ENCODE measurements at places on chromosomes 1 and 21.

DNA sequence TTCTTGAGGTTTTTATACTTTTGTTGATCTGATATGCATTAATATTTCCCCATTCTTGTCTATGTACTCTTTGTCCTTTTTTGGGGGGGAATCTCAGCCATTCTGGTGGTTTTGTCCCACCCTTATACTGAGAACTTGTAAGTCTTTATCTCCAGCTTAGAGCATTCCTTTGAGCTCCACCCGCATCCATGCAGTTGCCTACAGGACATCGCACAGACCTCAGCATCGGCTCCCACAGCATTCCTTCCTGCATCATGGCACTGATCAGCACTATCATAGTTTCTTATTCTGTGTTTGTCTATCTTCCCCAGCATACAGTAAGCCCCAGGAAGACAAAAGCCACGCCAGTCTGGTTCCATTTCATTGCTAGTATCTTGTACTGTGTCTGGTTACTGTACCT, 33.0 kb downstream of the HHAT start:
- DNase-seq: no peak

GRCh38 chr1:24737368-24738117, 7.7 kb upstream of the CLIC4 start:
- DNase-seq: no peak

GRCh38 chr1:43518935-43519686, 11.6 kb upstream of the PTPRF start:
- no peak for DNase-seq

DNA sequence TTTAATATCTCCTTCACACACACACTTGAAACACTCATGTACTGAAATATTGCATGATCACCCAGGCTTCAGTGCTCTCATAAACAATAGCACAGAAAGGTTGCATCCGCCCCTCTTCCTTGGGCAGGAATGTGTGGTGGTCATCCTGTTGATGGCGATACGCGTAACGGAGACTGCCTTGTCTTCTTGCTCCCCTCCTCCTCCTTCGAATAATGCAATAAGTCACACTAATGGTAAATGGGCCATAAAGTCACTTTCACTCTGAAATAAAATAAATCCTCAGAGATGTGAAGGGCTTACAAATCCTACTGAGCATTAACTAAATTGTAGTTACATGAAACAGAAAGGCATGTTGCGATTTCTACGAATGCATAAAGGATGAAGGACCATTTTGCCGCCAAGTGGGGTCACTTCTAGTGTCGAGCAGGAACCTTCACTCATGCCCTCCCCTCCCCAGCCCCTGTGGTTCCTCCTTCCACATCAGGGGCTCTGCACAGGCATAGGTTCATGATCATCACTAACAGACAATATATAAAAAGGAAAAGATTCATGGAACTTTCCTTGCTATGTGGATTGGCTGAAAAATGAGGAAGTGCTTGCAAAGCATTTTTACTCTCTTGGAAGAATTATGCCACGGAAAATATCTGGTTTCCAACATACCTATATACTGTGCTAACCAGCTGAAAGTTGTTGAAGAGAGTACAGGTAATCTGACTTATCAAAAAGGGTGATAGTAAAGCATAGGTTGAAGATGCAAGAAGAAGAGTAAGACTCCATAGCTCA, 1.2 kb upstream of the PGBD5 start:
- DNase-seq: no peak

- no peak for DNase-seq
Observed at GRCh38 chr1:116966791-116967190, 34.8 kb upstream of the CD101 start.

DNA sequence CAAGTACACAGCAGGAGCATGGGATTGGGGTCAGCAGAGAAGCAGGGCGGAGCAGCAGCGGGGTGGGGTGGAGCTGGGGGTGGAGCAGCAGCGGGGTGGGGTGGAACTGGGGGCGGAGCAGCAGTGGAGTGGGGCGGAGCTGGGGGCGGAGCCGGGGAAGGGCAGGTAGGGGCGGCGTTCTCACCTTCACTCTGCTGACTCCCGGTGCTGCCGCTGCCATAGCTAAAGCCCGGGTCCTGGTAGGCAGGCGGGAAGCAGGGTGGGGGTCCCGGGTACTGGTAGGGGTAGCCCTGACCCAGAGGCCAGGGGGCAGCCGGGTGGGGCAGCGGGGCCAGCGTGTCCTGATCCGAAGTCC, 6.7 kb downstream of the TAS1R3 start:
- DNase-seq: no peak

DNA sequence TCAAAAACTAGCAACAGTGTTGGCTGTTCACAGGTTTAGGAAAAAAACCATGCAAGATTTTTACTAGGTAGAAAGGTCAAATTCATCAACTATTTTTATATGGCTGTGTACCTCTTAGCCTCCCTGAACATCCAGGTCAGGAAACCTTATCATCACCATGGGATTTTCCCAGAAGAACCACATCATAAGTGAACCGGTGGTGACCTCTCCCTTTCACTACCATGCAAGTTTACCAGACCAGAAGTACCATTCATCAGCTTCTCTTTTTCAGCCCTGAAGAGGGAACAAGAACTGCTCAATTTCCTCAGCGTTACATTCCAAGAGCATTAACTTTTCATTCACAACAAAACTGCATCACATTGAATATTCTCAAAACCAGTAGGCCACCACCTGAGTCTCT, 5.9 kb downstream of the SSBP3 start:
- no peak for DNase-seq

DNA sequence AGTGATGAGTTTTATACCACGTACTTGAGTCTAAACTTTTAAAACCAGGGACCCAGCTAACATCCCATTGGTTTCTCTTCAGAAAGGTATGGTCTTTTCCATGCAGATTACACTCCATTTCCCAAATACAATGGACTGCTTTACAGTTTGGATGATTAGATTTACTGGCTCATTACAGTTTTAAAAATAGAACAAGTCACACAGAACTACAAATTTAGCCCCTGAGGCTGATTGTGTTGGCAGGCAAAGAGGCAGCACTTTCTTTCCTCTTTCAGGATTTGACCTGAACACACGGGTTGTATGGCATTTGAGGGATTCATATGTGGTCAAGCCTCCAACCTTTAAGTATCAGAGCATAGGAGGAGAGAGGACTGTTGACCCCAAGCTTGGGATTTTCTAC, 21.8 kb upstream of the VTCN1 start:
- no peak for DNase-seq

DNA sequence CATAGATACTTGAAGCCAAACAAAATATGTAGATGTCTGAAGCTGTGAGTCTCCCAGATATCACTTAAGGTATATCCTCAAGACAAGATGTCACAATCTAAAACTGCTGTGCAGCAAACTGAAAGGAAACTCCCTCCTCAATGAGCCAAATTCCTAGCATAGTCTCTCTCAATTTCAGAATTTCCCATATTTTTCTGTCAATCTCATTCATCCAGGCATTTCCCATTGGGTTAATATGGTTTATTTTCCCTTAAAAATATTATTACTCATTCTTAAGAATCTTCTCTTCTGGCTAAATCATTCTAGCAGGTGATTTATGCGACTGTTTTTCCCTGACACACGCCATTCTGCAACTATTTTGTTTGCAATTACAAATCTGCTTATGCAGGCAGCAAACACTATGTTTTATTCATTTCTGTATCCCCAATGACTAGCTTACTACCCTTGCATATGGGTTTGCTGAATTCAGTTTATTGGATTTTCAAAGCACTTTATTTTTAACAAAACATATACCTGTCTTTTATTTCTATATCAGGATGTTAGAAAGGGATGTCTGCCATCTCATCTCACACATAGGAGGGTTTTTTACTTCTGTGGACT, 69.9 kb downstream of the TNFSF4 start:
- no peak for DNase-seq

GRCh38 chr1:230052018-230052417, 15.0 kb upstream of the GALNT2 start:
- DNase-seq: no peak

GRCh38 chr1:50378770-50379169, 44.5 kb downstream of the DMRTA2 start:
- DNase-seq: no peak

GRCh38 chr1:173887627-173888026, 19.4 kb downstream of the ZBTB37 start:
- no peak for DNase-seq

DNA sequence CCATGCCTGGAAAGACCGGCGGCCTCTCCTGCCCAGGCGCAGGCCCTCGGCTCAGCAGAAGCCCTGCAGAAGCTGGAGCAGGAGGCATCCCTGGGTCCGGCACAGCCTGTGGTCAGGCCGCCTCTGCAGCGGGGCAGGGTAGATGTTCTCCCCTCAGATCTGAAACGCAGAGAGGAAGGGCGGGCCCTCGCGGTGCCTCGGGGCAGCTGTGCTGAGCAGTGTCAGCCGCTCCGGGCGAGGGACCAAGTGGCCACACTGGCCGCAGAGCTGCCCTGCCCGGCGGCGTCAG, 175.3 kb upstream of the ARHGEF16 start:
- no peak for DNase-seq

DNA sequence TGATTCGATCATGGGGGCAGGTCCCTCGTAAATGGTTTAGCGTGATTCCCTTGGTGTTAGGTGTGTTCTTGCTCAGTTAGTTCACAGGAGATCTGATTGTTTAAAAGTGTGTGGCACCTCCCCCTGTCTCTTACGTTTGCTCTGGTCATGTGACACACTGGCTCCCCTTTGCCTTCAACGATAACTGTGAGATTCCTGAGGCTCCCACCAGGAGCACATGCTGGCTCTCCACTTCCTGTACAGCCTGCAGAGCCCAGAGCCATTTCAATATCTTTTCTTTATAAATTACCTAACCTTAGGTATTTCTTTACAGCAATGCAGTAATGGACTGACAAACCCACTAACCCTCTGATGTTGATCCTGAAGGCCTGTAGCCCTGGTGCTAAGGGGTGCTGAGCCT, 141.9 kb downstream of the FCRL5 start:
- DNase-seq: no peak

DNA sequence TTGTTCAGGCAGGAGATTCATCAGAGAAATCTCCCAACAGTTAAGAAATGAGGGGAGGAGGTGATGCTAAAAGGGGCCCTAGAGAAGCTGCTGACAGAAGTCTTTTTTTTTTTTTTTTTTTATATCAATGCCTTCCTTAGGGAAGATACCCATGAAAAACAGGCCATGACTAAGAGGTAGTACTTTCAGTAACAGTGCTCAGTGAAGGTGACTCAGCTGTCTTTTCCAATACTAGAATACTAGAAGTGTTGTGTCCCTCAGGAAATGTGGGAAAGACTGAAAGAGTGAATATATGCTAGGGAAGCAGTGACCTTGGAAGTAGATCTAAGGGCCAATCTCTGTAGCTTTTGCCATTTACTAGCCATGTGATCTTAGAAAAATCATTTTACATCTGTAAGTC, 52.4 kb upstream of the SLFNL1 start:
- DNase-seq: no peak

- DNase-seq: no peak
Observed at GRCh38 chr1:113255720-113256347, 134.5 kb upstream of the MAGI3 start.

DNA sequence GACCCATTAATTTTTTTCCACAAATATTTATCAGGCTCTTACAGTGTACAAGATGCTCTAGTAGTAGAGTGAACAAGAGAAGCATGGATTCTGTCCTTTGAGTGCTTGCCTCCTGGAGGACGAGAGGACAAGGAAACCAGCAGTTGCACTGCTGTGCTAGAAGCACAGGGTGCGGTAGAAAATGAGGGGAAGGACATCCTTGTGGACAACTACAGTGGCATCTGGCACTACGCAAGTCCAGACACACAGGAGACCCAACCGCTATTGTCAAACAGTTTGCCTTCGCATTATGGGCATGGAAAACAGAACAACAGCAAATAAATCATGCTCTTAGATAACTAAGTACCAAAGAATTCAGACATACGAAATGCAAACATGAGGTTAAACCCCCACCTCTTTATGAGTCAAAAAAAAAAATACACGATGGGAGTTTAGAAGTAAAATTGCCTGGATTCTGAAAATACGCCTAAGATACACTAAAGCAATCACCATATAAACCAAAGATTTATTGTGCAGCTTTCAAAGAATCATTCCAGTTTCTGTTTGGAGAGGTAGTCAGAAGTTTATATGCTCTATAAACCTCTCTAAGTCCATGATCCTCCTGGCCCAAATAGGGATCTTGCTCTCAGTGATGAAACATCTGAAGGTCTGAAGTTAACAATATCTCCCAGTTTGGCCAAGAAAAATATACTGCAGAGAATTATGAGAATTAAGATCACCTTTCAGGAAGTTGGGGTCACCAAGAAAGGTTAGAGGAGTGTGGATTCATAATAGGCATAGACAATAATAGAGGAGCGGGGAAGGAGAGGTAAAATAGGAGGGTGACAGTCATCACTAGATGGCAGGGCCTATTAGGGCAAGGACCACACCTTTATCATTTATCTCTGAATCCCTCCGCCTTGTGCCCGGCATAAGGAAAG, 307.8 kb downstream of the NFIA start:
- no peak for DNase-seq

Measured in stimulated activated CD8-positive, alpha-beta memory T cell treated with anti-CD3 and anti-CD28 coated beads, Interleukin-4, amount 100 ng/mL, for 1 hour (primary cell).